ENCODE measurements at places on chromosomes 1 and 21.

DNA sequence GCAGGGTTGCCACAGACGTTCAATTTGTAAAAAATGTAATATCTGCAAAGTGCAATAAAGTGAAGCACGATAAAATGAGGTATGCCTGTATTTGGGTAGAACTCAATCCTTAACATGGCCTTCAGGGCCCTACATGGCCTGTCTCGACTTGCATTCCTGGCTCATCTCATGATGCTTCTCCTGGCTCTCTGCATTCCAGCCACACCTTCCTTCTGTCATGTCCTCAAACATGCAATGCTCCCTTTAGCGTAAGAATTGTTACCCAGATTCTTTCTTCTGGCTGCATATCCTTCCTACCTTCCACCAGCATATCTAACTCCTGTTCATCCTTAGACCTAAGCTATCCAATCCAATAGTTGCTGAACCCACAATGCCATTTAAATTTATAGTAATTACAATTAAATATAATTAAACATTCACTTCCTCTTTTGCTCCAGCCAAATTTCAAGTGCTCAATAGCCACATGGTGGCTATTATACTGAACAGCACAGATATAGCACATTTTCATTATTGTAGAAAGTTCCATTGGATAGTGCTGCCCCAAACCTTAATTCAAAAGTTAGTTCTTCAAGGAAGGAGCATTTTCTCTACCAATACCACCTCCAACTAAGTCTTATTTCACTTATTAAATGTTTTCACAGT is 32.6 kb downstream of the FGGY start:
- no peak for DNase-seq

DNA sequence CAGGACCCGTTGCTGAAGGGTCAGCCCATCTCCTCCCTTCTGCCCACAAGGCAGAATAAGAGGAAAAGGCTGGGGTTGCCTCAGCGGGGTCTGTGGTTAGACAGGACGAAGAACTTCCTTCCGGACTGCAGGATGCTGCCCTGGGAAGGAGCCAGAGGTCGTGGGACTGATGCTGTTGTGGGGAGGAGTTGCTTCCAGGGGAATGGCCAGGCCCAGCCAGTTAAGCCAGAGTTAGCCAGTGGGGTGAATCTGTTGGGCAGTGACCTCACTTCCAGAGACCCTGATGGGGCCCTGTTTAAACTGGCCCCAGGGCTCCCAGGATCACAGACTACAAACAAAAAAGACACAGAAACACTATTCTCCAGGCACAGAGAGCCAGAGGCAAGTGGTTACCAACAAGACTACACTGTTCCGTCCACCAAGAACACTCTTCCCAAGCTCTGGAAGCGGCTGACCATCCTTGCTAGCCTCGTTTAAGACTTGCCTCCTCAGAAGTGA is 13.0 kb downstream of the FAM229A start:
- DNase-seq: no peak

- no peak for DNase-seq
These were observed 62.5 kb upstream of the TNFSF4 start for GRCh38 chr1:173269490-173270230.

DNA sequence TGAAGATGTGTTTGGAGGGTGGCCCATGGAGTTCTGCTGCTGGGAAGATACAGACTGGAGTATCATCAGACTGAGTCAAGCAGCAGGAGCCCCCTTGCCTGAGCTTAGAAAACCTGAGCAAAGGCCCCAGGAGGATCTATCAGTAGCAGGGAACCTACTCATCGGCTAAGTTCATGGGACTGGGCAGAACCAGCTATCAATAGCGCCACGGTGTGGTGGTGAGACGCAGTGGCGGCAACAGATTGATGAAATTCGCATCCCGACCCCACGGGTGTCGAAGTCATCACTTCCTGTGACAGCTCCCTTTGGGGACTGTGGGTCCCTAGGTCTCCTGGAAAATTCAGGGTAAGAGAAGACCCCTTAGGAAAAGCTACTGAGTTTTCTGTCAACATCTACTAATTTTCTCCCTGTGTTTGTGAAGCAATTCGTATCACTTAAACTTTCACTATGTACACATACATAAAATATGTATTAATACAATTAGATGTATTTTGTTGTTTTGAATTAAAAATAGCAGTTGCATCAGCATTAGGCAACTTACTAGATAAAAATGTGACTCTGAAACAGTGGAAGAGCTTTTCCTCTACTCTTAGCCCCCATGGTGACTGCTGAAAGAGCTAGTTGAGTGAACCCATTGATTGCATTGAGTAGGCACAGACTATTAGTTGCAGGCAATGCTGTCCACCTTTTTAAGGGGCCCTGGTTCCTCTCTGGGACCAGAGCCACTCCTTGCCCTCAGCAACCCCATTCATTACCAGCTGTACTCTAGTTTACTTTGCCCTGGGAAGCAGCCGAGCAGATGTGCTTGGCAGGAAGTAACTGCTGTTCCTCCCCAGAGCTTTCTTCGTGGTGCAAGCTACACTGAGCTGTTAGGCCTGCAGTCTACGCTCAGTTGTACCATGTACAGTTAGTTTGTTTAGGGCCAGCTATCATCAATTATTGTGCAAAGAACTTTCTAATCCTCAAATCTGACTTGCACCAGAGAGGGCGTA is 7.3 kb upstream of the CACNA1S start:
- peak; percentile 12 for DNase-seq

All from GM18507 (cell line).